ENCODE measurements at places on chromosomes 16 and 17.

DNA sequence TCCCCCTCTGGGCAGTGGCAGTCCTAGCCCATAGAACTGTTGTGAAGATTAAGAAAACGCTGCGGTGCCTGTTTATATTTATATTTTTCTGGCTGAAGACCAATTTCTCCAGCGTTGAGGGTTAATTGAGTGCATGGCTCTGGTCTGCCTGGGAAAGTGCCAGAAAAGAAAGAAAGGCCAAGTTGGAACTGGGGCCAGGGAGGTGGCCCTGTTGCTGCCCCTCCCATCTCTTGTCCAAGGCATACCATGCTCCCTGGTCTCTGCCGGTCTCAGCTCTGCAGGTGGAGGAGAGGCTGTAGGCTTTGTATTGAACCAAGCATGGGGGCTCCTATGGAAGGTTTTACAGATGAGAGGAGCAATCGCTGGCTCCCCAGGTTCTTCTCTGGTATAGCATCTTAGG lies 124.7 kb downstream of the MGAT5B start:
- no peak for DNase-seq

- no peak for DNase-seq
These were observed 50.5 kb downstream of the COPRS start for GRCh38 chr17:31808521-31809050.

GRCh38 chr16:50591800-50592771 lies 43.9 kb downstream of the NKD1 start:
- DNase-seq, result no peak

DNA sequence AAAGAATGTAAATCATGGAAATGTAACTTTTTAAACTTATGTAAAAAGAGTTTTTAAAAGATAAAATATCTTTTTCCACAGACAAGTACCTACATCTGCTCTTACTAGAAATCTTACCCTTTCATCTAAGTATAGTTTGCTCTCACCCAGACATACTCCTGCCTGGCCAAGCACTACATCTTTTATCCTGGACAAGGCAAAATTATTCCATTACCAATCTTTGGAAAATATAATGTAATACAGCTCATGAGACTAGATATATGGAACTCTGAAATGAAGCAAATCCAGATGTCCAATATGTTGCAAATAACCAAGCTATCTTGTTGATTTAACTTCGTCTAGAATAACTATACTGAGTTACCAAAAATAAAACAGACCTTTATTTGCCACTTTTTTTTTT lies 50.0 kb downstream of the VMP1 start:
- no peak for DNase-seq

DNA sequence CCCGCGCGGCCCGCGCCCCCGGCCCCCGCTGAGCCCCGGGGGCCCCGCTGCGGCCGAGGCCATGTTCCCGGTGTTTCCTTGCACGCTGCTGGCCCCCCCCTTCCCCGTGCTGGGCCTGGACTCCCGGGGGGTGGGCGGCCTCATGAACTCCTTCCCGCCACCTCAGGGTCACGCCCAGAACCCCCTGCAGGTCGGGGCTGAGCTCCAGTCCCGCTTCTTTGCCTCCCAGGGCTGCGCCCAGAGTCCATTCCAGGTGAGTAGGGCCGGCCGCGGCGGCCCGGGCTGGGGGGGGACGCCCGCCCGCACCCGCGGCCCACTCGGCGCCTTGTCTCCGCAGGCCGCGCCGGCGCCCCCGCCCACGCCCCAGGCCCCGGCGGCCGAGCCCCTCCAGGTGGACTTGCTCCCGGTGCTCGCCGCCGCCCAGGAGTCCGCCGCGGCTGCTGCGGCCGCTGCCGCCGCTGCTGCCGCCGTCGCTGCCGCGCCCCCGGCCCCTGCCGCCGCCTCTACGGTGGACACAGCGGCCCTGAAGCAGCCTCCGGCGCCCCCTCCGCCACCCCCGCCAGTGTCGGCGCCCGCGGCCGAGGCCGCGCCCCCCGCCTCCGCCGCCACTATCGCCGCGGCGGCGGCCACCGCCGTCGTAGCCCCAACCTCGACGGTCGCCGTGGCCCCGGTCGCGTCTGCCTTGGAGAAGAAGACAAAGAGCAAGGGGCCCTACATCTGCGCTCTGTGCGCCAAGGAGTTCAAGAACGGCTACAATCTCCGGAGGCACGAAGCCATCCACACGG lies 504 bp downstream of the MAZ start:
- DNase-seq, result no peak

DNA sequence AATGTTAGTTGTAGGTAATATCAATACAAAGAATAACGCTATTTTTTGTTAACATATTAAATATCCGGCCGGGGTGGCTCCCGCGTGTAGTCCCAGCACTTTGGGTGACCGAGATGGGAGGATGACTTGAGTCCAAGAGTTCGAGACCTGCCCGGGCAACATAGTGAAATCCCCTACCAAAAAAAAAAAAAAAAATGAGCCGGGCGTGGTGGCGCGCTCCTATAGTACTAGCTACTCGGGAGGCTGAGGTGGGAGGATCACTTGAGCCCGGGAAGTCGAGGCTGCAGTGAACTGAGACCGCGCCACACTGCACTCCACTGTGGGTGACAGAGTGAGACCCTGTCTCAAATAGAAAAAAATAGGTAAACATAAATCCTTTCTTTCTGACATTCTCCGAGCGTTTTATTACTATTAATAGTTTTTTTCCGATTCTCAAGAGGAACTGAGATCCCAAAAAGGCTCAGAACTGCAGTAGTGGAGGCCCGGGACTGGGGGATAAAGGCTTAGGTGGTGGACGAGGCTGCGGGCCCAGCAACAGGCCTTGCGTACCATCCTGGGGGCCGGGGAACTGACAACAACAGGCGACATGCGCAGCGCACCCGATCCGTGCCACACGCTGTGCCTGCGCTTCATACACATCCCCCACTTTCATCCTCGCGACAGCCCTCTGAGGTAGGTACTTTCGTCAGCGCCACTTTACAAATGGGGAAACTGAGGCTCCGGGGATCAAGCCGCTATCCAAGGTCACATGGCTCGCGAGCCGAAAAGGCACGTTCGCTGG lies 919 bp downstream of the N4BP1 start:
- DNase-seq, result no peak

GRCh38 chr16:12341423-12341822 lies 364.9 kb downstream of the SNX29 start:
- DNase-seq, result no peak

- DNase-seq, result no peak
These were observed 7.4 kb upstream of the TMEM204 start for GRCh38 chr16:1525871-1526607.

- DNase-seq, result peak; percentile 9
These were observed 40.4 kb upstream of the NDRG4 start for GRCh38 chr16:58459344-58460218.

DNA sequence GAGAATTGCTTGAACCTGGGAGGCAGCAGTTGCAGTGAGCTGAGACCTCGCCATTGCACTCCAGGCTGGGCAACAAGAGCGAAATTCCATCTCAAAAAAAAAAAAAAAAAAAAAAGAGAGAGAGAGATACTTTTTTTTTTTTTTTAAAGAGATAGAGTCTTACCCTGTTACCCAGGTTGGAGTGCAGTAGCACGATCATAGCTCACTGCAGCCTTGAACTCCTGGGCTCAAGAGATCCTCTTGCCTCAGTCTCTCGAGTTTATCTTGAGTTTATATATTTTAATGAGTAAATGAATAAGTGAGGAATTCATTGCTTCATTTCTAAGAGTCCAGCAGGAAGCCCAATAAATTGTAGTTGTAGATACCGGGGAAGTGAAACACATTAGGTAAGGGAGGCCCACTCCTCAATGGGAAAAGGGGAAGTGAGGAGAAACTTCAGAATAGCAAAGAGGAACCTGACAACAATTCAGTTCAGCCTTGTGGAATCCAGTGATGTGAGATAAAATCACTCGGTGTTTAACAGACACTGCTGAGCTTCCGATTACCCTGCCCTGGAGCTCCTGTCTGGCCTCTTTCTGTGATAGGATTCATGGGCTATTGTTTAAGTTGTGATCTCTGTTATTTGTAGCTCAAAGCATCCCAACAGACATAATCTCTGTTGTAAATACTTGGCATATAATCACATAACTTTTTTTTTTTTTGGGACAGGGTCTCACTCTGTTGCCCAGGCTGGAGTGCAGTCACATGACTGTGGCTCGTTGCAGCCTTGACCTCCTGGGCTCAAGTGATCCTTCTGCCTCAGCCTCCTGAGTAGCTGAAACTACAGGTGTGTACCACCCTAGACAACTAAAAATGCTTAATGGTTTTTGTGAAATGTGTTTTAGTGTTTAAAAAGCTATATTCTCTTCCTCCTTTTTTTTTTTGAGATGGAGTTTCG lies 15.8 kb upstream of the ITGAM start:
- DNase-seq, result no peak

- no peak for DNase-seq
These were observed at the start of gene MYH2 for GRCh38 chr17:10549096-10549842. Gene MYH2 (minus strand): TSS chr17:10549658. CDS start chr17:10547920, 1,738 bp downstream.

- DNase-seq, result no peak
These were observed 52.6 kb downstream of the PRKCA start for GRCh38 chr17:66354981-66355380.

GRCh38 chr16:354971-355461 lies 2.5 kb upstream of the AXIN1 start:
- DNase-seq, result peak; percentile 36

- no peak for DNase-seq
These were observed 2.4 kb downstream of the SLC16A3 start for GRCh38 chr17:82231312-82231561.

DNA sequence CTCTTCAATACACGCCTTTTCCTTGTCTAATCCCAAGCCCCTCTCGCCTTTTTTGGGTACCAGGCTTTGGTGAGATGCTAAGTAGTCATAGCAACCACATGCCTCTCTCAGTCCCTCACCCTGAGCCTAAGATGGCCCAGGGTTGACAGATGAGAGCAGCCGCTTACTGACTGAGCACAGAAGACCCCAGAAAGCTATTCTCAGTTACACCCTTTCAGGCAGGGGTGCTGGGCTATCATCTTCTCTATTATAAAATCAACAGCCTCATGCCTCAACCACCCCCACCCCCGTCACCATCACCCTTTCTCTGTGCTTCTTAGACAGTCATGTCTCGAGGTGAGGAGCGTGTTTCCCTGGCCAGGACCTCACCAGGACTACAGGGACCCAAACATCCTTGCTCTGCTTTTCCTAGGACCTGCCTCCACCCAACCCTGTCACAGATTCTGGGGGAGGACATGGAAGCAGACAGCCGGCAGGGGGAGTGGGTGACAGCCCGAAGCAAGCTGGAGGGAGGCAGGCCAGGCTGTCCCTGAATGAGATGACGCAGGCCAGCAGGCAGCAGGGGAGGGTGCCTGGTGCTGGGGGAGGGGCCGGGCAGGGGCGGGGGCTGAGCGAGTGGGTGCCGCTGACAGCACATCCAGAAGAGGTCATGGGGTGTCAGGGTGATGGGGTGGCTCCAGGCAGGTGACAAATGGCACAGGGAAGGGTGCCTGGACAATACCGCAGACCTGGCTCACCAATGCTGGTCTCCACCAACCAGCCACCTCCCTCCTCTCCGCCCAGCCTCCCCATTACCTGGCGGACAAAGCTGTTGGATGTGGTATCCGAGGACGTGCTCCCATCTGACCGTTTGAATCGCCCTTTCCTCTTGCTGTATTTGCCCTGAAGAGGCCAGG lies 3.1 kb downstream of the CACNB1 start:
- DNase-seq, result no peak

DNA sequence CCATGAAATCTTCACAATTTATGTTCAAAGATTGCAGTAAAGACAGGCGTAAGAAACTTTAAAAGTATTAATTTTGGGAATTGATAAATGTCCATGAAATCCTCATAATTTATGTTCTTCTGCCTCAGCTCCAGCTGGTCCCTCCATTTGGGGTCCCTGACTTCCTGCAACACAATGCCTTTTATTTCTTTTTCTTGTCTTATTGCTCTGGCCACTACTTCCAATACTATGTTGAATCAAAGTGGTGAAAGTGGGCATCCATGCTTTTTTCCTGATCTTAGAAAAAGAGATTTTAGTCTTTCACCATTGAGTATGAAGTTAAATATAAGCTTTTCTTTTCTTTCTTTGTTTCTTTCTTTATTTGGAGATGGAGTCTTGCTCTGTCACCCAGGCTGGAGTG lies 14.3 kb downstream of the TAT start:
- DNase-seq, result no peak
